Stimulated activated CD4-positive, alpha-beta T cell treated with anti-CD3 and anti-CD28 coated beads, Interleukin-12 subunit alpha, Interleukin-12 subunit beta, amount 100 ng/mL, for 24 hours (primary cell): ENCODE measurements at places on chromosomes 2 and 18.

- DNase-seq, result no peak
These were observed 291.6 kb downstream of the TNS1 start for GRCh38 chr2:217711188-217711587.

DNA sequence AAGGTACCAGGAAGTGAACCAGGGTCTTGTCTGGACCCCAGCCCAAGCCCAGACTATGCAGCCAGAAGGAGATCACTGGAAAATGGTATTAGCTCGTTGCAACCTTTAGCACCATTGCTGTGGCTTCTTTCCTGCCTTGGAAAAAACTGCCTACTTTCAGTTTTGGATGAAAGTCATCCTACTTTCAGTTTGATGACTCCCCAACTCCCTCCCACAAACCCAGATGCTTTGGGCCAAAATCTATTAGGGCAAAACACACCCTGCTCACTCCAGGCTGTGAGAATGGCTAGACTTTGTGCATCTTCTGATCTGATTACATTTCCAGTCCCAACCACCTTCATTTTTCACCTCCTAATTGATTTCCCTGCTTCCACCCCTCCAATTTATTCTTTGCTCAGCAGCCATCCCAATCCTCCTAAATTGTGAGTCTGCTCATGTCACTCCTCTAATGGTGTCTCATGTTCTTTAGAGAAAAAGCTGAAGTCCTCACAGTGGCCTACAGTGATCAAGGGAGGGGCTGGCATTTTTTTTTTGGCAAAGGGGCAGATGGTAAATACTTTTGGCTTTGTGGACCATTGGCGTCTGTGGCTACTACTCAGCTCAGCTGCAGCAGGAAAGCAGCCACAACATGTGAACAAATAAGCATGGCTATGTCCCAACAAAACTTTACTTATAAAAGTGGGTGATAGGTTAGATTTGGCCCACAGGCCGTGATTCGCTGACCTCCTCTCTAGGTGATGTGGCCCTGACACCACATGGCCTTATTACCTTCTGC, 368.7 kb downstream of the SLC4A3 start:
- no peak for DNase-seq

GRCh38 chr2:220078439-220078838, 451.0 kb downstream of the SLC4A3 start:
- no peak for DNase-seq

GRCh38 chr18:37694516-37694915, 128.9 kb upstream of the CELF4 start:
- DNase-seq, result no peak

- no peak for DNase-seq
These were observed 130.8 kb downstream of the UPP2 start for GRCh38 chr2:158232476-158232875.

GRCh38 chr18:53534695-53535094, 689.8 kb downstream of the MBD2 start:
- DNase-seq, result no peak
